ENCODE measurements at places on chromosomes 11 and 22. TPM values are rescaled to one million over a fixed set of nuclear protein-coding genes. Genes with fewer than 3 reads are reported as not detected.

DNA sequence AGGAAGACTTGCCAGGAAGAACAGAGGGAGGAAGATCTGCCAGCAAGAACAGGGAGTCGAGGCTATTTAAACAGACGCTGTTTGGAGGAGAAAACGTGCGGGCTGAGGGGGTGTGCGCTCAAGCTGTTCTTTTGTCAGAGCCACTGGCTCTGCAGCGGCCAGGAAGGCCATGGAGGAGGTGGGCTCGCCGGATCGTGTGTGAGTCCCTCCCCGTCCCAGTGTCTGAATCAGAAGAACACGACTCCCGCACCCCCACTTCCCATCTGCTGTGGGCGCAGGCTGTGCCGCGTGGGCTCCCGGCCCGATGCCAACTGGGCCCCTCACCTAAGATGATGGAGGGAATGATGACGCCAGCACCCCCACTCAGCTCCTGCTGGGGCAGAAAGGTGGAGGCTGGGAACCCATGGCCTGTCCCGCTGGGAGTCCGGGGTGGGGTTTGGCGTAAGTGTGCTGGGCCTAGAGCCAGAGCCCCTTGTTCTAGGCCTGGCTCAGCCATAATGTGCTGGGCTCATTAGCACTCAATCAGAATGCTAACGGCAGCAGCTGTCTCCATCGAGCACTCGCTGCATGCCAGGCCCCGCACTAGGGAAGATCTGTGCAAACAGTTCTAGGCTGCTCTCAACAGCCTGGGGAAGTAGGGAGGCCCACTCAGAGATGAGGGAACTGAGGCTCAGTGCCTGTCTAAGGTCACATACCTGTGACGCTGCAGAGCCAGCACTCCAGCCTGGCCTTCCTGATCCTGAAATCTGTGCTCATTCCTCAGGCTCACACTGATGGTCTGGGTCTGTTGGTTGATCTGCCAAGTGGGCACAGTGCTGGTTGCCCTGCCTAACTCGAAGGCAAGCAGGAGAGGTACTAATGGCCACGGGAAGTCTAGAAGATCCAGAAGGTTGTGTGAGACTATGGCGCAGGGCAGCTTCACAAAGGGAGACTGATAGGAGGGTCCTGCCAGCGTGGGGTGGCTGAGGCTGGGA is 11.5 kb downstream of the NPTXR start:
- DNase-seq = no peak

DNA sequence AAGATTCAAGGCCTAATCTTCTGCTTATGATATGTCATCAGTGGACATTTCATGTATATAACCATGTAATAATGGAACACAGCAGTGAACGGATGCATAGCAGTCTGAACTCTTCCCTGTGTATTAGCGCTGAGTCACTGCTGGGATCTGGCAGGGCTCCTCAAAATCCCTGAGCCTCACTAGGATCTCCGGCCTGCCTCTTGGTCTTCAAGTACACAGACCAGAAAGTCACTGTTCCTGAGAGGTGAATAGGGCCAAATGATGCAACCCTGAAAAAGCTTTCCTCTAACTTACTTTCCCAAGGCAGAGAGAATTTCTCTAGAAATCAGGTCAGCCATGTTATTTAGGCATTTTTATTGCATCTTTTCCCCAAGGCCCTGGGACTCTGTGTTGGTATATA is 35.0 kb downstream of the POU2AF1 start:
- peak; percentile 95 for DNase-seq

DNA sequence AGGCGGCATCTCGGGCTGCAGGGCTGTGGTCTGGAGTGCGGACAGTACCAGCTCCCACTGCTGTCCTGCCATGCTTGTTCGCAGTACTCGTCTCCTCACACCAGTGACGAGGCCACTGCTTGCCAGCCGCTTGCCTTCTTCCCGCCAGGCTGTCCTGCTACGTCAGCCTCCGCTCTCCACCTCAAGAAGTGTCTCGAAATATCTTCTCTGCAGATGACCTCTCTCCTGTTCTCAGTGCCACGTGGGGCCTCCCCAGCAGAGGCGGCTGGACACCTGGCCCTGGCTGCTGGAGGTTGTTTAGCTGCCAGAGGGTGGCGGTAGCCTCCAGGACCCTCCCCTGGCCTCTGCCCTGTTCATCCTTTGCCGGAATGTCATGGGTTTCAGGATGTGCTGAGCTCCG is 3.1 kb upstream of the CCDC188 start:
- DNase-seq = no peak

SEC14L6 gene
- total RNA-seq = 0.35 TPM

GPR83 gene
- total RNA-seq = 0.09 TPM

GRCh38 chr22:17303840-17304779 is 65.2 kb upstream of the CECR2 start:
- DNase-seq = no peak

MPZL3 gene
- 0.53 TPM for total RNA-seq

DEUP1 gene
- 0.04 TPM for total RNA-seq

DNA sequence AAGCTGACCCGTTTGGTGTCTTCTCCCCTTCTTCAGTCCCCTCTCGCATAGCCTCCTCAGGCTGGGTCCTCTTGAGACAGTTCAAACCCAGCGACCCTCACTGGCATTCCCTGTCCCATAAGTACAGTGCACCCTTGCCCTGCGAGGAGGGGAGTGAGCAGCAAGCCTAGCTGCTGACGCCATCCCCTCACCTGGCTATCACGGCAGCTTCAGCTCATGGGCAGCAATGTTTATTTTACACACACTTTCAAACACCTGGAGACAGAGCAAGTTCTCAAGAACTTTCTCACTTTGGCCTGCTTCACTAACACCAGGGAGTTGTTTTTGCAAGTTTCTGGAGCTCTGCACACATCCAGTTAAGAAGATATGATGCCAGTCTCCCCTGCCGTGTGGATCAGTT is 189.6 kb upstream of the E2F8 start:
- DNase-seq = no peak

GRCh38 chr11:24298146-24298545 is 198.7 kb upstream of the LUZP2 start:
- DNase-seq = peak; percentile 29

DNA sequence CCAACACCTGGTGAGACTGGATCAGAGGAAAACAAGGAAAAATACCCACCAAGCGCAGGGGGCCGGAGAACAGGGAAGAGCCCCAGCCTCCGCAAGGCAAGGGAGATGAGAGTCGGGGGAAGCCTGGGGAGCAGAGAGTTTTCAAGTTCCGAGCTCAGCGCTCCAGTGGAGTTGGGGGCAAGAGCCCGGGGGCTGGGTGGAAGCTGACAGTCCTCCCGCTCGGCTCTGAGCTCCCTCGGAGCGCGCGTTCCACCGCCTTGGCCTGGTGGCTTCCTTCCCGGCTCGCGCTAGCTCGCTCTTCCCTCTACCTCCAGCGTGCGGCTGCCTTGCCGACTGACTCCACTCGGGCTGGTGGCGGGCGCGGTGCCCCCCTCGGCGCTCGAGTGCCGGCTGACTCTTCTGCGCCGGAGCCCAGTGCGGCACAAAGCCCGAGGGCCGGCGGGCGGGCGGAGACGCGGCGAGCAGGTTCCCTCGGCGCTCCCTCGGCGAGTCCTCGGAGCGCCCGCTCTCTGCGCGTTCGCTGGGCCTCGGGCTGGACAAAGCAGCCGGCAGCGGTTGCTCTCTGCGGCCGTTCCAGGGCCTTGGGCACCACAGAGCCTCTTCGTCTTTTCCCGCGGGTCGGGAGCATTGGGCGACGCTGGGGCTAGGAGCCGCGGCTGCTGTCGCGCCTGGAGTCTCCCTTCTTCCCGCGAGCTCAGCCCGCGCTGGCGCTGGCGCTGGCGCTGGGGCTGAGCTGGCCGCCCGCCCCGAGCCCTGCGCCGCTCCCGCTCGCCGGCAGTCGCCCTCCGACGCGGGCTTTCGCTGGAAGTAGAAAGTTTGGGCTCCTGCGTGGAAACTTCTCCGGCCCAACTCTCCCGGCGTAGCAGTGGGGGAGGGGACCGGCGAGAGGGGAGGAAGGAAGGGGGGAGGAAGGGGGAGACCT is 1.0 kb downstream of the PAX6 start:
- peak; percentile 68 for DNase-seq

OR8D4 gene
- 0.04 TPM for total RNA-seq

DNA sequence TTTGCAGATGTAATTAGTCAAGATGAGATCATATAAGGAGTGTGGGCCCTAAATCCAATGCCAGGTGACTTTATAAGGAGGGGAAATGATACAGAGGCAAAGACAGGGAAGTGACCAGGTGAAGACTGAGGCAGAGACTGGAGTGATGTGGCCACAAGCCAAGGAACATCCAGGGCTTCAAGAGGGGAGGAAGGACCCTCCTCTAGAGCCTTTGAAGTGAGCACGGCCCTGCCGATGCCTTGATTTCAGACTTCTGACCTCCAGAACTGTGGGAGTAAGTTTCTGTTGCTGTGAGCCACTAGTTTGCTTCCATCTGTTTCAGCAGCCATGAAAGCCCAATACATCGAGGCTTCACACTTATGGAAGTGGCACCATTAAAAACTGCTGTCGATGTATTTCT is 78.7 kb downstream of the SHANK2 start:
- no peak for DNase-seq

DNA sequence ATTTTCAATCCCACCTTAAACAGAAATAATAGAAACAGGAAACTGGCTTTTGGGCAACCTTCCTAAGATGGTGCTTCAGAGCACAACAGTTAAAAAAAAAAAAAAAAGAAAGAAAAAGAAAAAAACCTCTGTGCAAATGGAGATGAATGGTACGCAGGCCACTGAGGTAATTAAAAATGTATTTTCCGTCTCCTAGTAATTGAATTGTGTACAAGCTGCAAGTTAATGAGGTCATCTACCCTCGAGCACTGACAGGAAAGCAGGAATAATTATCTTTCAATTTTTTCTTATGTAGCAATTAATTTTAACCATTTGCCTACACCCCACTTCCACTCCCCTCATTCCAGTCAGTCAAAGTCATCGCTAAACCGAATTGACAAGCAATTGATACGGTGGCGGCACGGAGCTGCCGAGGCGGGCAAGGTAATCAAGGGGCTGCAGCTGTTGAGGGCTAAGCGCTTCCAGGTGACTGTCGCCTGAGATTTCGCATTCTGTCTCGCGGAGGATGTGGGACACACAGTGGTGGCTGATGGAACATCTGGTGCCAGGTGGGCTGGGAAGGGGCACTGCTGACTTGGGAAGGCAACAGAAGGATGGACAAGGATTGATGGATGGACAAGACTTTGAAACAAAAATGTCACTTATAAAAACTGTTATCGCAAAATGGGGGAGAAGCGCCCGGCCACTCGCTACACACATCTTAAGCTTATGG is 109.4 kb downstream of the RCN1 start:
- DNase-seq = no peak

DNA sequence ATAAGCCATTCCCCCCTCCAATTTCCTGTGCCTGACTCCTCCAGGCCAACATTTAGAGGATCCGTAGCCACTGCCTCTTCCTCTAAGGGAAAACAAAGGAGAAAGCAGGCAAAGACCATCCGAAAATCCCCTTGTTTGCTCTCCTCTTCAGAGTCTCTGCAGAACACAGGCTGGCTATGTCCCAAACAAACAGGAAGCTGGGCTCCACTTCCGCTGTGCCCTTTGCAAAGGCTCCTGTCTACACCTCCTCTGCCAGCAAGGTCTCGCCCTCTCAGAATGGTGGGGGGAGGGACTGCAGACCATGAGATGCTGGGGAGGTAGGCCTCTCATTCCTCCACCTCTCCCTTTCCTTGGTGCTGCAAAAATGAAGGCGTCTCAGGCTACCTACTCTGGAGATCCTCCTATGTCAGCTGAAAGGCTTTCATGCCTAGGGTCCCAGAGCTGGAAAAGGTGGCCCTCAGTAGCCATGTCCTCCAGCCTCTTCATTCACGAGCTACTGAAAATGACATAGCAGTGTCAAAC is 596.2 kb downstream of the BUD13 start:
- no peak for DNase-seq

DNA sequence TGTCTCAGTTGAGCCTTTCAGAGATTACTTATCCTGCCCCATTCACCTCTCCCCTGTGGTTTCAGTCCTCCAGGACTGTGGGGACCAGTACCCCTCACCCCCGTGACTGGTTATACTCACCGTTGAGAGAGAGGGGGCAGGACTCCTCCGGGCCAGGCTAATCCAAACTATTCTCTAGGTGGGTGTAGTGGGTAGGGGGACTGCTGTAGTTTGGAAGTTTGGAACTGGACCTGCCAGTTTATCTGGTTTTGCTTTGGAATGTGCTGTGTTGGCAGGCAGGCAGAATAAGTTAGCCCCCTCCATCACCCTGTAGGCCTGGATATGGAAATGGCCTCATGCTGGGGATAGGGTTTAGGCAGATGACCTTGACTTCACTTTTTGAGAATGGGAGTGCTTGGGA is 13.5 kb downstream of the TEAD1 start:
- DNase-seq = no peak

DNA sequence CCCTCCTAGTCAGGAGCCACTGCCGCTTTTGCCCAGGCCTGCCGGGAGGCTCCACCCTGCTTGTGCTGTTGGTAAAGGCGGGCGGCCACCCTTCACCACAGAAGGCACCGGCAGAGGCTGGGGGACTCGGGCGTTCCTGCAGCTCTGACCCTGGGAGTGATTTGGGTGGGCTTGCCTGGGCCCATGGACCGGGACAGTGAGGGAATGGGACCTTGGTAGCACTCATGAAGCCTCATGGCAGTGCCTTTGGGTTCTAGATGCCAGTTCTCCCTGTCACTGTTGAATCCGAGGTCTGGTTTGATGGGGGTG is 4.4 kb downstream of the TPCN2 start:
- DNase-seq = no peak

VWCE gene
- 3.4 TPM for total RNA-seq

APOBEC3B gene
- 1.7 TPM for total RNA-seq

- no peak for DNase-seq
Measured at GRCh38 chr11:91239359-91239758, 985.3 kb upstream of the FAT3 start.

GRCh38 chr22:50641696-50642607 is 14.0 kb upstream of the ARSA start:
- DNase-seq = peak; percentile 48

ST14 gene
- total RNA-seq = 0.35 TPM

DNA sequence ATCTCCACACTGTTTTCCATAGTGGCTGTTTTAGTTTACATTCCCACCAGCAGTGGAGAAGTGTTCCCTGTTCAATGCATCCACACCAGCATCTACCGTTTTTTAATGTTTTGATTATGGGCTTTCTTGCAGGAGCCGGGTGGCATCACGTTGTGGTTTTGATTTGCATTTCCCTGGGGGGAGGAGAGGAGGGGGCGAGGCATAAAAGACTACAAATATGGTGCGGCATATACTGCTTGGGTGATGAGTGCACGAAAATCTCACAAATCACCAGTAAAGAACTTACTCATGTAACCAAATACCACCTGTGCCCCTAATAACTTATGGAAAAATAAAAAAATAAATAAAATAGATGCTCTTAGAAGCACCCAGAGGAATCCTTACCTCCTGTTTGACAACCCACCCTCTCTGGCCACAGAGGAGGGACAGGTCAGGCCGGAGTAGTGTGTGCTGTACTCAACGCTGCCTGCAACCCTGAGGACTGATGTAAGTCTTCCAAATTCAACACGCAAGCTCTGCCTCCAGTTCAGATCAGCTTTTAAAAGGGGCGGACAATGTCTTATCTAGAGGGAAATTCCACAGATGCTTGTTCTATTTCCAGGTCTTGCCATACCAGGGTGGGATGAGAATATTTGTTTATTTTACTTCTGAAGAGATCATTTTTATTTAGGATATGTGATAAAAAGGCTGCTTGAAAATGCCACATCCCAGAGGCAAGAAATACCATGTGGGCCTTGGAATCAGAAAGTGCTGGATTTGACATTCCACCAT is 329.6 kb upstream of the B3GAT1 start:
- no peak for DNase-seq

- DNase-seq = no peak
Measured at GRCh38 chr22:50456466-50457234, 18.2 kb downstream of the SBF1 start.

Data from muscle of leg (tissue), 16 donors.